Fibroblast of the aortic adventitia (primary cell): ENCODE measurements at places on chromosomes 11 and 22. TPM values are rescaled to one million over a fixed set of nuclear protein-coding genes. Genes with fewer than 3 reads are reported as not detected.

The YPEL1 gene
- total RNA-seq, result 1.3 and 4.4 TPM in 2 replicates

The FAM111A gene
- 42.9 and 103 TPM in 2 replicates for total RNA-seq

The CSRP3 gene
- total RNA-seq, result 0.27 TPM in 1 of 2 replicates, not detected in the other

The NCR3LG1 gene
- 4.6 and 11.7 TPM in 2 replicates for total RNA-seq

The OR56A1 gene
- total RNA-seq, result under 0.01 TPM in 1 of 2 replicates, not detected in the other

The CELSR1 gene
- total RNA-seq, result 1.1 and 4.3 TPM in 2 replicates

The ADAMTS8 gene
- 2.6 TPM in 1 of 2 replicates, not detected in the other for total RNA-seq

The SLC1A2 gene
- total RNA-seq, result 10.5 and 23.6 TPM in 2 replicates

The GP1BB gene
- 2.1 and 20.1 TPM in 2 replicates for total RNA-seq

The KRTAP5-2 gene
- not detected in 2 replicates for total RNA-seq
